Transverse colon (tissue), 4 donors: ENCODE measurements at places on chromosomes 5 and 9.

DNA sequence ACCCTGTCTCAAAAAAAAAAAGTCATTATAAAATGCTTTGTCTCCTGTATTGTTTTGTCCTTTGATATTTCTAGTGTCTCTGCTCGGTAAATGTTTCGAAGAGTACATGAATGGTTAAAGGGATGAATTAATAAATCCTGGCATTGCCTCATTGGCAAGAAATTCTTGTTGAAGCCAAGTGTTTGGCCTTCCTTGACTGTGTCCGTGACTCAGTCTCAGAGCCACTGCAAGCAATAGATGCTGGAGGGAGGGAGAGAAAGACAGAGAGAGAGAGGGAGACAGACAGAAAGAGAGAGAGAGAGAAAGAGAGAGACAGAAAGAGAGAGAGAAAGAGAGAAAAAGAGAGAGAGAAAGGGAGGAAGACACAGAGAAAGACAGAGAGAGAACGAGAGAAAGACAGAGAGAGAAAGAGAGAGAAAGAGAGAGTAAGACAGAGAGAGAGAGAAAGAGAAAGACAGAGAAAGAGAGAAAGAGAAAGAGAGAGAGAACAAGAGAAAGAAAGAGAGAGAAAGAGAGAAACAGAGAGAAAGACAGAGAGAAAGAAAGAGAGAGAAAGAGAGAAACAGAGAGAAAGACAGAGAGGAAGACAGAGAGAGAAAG is 72.5 kb upstream of the RXRA start:
- no peak for DNase-seq

- DNase-seq: no peak
These were observed 58.1 kb downstream of the DENND1A start for GRCh38 chr9:123871781-123872180.

DNA sequence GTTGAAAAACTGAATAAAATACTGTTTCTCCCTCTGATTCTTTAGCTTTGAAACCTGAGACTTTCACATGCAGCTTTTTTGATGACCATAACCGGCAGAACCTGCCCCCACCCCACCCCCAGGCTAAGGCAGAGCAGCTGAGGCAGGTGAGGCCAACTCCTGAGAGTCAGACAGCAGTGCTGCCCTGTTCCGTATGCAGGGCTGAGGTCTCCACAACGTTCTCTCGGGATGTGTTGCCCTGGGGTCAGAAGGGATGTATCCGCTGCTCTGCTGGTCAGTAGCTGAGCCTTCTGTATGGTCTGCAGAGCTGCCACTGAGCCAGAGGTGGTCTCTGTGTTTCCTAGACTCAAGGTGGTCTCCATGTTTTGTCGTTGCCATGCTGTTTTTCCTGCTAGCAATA is 190.5 kb downstream of the AOPEP start:
- DNase-seq: no peak

DNA sequence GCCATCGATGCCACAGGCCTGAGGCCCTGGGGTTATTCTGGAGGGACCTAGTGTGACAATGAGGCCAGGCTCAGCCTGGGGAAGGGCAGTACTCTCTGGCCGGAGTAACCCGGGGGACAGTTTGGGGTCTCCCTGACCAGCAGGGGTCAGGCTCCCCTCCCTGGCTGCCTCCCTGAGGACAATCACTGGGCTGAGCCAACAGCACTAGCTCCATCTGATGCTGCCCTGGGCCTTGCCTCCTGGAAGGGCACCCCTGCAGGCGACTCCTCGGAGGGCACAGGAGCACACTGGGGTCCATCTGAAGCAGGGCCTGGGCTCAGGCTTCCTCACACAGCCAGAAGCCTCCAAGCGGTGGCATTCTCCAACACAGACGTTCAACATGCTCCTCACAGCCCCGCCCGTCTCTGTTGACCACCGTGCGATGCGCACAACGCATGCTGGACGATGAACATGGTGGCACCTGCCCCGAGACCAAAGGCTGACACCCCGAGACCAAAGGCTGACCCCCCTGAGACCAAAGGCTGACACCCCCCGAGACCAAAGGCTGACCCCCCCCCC is 68.3 kb downstream of the ADAMTS2 start:
- no peak for DNase-seq

DNA sequence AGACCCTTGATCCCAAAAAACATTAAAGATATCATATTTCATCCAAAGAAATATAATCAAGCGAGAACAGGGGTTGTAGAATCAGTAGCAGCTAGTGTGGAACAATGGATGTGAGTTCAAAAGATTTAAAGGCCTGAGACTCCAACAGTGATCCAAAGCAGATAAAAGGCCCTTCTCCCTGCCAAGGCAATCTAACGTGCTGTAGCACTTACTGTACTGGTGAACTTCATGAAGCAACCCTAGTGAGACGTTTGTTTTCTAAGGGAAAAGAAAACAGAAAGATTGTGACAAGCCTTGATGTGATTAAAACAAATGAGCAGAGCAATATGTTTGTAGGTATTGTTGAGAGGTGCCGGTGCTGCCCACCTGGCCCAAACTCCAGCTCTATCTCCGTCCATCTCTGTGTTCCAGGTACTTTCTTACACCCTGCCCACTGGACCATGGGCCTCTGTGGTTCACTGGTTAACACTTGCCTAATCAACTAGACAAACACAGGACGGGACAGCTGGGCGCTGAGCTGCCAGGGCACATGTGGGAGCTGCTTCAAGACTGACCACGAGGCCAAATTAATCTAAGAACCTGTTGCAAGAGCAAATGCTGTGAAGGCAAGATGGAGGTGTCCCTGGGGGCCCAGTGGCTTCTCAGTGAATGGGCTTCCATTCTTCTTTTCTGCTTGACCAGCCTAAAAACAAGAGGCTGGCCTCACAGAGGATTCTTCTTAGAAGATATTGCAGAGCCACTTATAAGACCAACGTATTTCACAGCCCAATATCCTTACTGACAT is 265.5 kb downstream of the CWC27 start:
- no peak for DNase-seq
